GM12891 (cell line): ENCODE measurements at places on chromosomes 3 and 15.

DNA sequence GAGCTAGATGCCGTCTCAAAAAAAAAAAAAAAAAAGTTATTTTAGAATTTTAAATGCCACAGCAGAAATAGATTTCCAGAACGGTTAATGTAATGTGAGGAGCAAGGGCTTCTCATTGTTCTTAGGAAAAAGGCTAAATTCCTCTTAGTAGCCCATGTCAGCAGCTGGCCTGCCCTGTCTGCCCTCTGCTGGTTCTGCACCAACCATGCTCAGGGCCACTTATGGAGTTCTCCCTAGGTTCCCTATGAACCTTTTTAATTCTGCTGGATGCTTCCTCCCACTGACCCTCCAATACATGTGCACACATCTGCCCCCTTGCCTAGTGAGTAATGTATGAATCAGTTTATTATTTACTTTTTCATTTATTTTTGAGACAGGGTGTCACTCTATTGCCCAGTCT, 32.2 kb upstream of the DPPA4 start:
- no peak for DNase-seq

GRCh38 chr3:159937561-159938166, 51.0 kb upstream of the IL12A start:
- no peak for DNase-seq

- DNase-seq = no peak
Observed at GRCh38 chr3:156351783-156352182, 203.1 kb downstream of the SSR3 start.

- DNase-seq = no peak
Observed at GRCh38 chr15:81312790-81313543, 11.0 kb downstream of the STARD5 start.

- DNase-seq = no peak
Observed at GRCh38 chr15:38088971-38089370, 154.5 kb downstream of the TMCO5A start.

GRCh38 chr15:81293728-81294515, 30.0 kb downstream of the STARD5 start:
- DNase-seq = peak; percentile 37

DNA sequence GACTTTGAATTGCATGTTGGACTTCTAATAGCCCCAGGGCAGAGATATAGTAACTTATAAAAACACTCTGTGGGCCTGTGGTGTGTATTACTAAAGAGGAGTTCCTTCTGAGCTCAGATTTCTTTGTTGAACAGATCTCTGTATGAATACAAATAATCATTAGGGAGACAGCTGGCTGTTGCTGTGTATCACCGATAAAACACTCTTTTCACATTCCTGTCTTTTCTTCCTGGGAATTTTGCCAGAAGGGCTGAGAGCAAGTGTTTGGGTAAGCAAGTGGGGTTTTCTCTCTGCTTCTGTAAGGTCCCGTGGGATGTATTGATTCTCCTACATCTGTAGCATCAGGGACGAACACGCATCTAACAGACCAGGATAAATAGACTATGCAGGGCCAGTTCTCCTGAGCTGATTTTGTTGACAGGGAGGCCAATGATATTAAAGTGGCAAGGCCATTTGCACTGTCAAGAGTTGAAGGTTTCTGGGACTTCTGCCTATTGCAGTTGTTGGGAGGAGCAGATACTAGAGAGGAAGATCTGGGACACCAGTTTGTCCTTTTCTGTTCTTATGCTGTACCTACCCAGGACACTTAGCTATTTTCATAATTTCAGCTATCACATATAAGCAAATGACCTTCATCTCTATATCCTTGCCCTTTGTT, 225.9 kb upstream of the CD96 start:
- DNase-seq = no peak

DNA sequence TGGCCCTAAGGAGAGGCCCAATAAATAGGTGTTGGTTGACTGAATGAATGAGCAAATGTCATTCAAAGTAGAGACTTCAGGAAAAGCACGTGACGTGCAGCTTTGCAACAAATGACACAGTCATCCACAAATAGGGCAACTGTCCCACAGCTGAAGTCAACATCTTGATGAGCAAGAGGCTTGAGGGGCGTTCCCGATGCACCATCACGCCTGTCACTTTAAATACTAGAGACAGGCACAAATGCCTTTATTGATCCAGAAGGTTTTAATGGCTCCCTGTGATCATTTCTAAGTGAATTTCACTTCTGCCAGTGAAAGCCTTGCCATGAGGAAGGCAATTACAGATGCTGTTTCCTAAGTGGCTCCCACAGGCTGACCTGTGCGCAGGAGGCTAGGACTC, 43.6 kb downstream of the ABTB1 start:
- no peak for DNase-seq

GRCh38 chr3:66195347-66195783, 25.4 kb upstream of the SLC25A26 start:
- no peak for DNase-seq

GRCh38 chr3:11563159-11563864, 80.4 kb downstream of the VGLL4 start:
- no peak for DNase-seq

DNA sequence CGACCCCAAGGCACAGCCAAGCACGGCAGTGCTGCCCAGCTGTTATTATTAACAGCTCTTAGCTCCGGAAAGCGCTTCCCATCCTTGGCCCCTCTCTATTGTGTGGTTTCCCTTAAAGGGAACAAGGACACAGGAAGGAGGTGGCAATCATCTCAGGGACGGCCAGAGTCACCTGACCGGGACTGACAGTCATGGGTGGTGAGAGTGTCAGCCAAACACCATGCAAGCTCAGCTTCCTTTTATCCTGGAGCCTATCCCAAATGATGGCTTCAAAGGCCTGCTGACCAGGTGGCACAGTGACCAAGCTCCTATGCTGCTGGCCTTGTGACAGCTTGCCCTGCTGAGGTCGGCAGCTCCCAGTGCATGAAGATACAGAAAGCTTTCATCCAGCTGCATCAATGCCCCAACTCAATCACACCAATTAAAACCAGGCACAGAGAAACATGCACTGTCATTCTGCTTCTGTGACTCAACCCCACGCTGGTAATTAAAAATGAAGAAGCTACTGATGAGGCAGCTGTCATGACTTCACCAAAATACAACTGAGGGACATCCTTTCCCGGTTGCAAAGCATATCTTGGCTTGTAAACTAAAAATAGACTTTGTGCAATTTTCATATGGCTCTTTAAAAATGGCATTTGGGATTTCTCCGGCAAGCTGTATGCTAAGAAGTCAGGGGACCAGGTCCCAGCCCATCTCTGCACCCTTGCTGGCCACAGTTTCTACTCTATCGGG, 34.0 kb downstream of the PCSK6 start:
- no peak for DNase-seq

- no peak for DNase-seq
Observed at GRCh38 chr15:69126054-69126469, 34.4 kb upstream of the GLCE start.

- no peak for DNase-seq
Observed at GRCh38 chr15:62727501-62727900, 315.0 kb upstream of the TPM1 start.

GRCh38 chr15:92648190-92648875, 7.2 kb downstream of the FAM174B start:
- DNase-seq = no peak

DNA sequence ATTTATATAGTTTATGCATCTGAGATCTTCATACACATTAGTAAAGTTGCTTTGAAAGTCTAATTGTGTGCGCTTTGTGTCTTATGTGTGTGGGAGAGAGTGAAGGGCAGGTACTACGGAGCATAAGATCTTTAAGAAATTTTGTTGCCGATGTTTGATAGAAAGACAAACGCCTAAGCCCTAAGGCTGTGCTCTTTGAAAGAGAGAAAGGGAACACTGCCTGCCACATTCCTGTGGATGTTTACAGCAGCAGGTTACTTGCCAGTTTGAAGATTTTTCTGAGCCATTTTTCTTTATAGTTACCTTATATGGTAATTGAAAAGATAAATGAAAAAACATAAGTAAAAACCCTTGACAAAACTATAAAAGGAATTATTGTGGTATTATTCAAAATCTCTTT, 17.0 kb downstream of the DTWD1 start:
- DNase-seq = no peak

DNA sequence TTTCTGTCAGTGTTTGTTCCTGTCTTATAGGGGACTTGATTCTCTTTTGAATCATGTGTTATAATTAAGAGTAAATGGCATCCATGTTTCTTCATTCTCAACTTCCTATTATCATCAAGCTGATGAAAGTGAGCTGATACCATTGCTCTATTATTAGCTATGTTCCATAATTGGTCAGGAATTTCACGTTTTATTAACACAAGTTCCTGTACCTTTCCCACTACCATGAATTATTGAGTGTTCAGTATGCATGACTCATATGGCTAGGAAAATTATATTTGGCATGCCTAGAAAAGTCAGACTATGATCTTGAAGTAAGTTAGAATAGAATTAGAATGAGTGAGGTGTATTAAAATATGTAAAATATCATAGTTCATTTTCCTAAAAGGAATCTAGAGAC, 278.9 kb upstream of the LRRC3B start:
- DNase-seq = no peak

DNA sequence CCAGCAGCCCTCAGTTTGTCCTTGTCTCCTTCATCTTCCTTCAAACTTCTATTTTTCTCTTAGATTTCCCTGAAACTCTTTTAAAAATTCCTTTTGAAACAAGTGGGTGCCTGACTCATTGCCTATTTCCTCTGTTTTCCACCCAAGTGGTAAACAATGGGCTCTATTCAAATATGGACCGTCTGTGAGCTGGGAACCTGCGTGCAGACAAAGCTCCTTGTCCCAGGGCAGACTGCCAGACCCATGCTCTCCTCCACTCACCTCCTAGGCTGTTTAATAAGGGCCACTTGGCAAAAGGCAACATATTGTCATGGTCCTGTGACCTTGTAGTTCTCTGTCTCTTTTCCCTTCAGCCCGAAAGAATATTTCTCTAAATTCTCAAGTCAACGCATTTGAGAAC, 332.7 kb upstream of the THBS1 start:
- no peak for DNase-seq

DNA sequence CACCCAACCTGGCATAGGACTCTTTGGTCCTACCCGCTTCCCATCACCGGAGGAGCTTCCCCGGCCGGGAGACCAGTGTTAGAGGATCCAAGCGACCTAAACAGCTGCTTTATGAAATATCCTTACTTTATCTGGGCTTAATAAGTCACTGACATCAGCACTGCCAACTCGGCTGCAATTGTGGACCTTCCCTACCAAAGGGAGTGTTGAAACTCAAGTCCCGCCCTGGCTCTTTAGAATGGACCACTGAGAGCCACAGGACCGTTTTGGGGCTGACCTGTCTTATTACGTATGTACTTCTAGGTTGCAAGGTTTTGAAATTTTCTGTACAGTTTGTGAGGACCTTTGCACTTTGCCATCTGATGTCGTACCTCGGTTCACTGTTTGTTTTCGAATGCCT, 761.2 kb upstream of the LMCD1 start:
- DNase-seq = no peak

DNA sequence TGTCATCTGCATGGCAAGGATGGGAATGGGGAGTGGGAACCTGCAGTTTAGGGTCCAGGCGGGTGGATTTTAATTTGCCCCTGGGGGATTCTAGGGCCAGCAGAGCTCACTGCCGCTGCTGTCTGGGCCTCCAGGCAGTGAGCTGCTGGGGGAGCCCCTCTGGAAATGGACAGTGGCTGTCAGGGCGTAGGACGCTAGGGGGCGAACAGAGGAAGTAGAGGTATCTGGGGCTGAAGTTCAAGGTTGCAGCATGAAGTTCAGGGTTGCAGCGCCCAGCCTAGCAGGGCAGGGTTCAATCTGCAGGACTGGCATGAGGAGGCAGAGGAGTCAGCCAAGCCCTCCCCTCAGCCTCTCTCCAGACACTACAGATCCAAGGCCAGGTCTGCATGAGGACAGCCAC, 49.5 kb downstream of the APBA2 start:
- DNase-seq = no peak

- peak; percentile 55 for DNase-seq
Observed at GRCh38 chr15:89486726-89487050, 9.7 kb downstream of the RHCG start.

DNA sequence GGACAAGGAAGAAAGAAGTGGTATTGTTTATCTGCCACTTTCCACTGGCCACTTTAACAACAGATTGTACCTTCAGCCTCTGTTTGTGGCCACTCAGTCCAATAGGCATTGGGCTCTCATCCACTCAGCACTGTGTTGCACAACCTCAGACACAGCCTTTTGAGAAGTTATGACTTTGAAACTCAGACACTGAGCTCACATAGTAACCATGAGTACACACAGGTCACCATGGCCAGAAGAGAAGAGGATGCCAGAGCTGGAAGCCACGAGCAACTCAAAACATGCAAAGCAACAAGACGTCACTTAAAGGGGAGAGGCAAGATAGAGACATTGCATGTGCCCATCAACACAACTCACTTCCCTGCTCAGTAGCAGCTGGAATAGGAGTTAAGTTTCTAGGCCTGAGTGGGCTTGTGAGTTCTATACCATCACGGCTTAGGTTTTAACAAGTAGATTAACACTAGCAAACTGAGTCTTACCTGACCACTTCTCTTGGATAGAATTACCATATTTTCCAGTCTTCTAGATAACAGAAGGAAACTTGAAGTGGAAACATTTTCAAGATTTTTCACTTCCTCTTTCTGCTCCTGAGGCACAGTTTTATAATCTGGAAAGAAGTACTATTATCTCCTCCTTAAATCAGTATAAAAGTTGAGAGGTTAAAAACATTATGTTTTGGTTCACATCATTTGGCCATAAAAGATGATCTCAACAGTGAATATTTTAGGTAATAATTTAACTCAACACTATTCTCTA, 103.5 kb downstream of the IMPG2 start:
- no peak for DNase-seq
